ENCODE measurements at places on chromosomes 4 and X.

GRCh38 chr4:26161030-26161824 lies 159.6 kb upstream of the RBPJ start:
- DNase-seq, result peak; percentile 50

- no peak for DNase-seq
These were observed 8.6 kb downstream of the LAGE3 start for GRCh38 chrX:154470434-154470833.

DNA sequence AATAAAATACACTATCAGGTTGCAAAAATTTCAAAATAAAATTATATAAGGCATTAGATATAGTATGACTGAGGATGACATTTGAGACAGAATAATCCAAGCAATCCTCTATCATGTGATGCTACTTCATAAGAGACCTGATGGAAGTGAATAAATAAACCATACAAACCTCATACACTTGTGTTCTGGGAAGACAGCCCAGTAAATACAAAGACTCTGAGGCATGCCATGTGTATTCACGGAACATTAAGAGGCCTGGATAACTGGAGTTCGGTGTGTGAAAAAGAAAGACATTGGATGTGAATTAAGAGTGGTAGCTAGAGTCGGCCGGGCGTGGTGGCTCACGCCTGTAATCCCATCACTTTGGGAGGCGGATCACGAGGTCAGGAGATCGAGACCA lies 364.2 kb downstream of the ADAM29 start:
- no peak for DNase-seq

- DNase-seq, result no peak
These were observed 856.0 kb downstream of the TRAM1L1 start for GRCh38 chr4:116229420-116229819.

DNA sequence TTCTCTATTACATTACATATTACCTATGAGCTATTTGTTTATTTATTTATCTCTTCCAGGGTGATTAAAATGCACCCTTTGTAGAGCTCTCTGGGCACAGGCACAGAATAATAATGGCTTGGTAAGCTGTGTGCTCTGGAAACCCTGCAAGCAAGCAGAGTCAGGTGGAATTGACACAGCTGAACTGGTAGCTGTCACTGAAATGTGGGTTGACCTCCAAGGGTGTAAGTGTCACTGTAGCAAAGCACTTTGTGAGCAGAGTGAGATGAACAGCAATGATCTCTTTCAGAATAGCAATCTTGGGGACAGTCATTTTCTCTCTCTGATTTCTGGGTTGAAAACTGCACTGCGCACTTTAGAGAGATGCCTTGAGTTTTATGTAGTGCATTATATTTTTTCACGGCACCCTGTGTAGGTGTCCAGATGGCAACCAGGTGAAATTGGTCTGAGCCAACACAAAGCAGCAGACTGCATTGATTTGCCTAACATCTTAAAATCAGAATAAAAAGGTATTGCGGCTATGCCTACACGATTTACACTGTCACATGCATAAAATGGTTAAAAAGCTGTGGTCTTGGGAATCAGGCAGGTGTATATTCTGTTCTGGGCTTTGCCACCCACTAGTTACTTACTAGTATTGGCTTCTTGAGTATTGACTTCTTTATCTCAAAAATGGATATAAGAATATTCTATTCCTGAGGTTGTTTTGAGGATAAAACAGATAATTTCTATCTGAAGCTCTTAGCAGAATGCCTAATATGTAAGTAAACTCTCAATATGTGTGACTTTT lies 450.3 kb downstream of the RAPGEF2 start:
- DNase-seq, result no peak

GRCh38 chrX:114959729-114960128 lies 57.7 kb downstream of the IL13RA2 start:
- no peak for DNase-seq

Data from H9 (cell line).